Activated CD4-positive, alpha-beta T cell treated with anti-CD3 and anti-CD28 coated beads, Interleukin-2, Interleukin-4, amounts not matched to agents 100 ng/mL and 50 ng/mL, durations not matched to agents 16 hours and 8 hours (primary cell): ENCODE measurements at places on chromosomes 2 and 18.

- DNase-seq = no peak
Measured at GRCh38 chr18:67518566-67518965, 2.0 kb upstream of the DSEL start.

DNA sequence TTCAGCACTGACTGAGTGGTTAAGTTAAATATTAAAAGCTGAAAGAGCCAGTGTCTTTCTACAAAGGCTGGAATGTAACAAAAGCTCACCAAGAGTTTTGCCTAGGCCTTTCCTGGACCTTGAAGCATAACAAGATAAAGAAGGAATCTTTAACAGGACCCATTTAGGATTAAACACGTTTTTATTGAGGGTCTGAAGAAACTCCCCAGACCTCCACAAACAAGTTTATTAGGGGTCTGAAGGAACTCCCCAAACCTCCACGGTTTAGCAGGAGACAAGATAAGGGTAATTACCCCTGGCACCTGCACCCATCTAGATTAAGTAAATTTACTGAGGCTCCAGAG lies 104.0 kb downstream of the ACAA2 start:
- no peak for DNase-seq

- DNase-seq = no peak
Measured at GRCh38 chr2:164450278-164450677, 171.0 kb downstream of the GRB14 start.

GRCh38 chr2:129458006-129458405 lies 521.5 kb upstream of the RAB6C start:
- no peak for DNase-seq

- no peak for DNase-seq
Measured at GRCh38 chr2:56128235-56128634, 55.6 kb upstream of the CCDC85A start.

DNA sequence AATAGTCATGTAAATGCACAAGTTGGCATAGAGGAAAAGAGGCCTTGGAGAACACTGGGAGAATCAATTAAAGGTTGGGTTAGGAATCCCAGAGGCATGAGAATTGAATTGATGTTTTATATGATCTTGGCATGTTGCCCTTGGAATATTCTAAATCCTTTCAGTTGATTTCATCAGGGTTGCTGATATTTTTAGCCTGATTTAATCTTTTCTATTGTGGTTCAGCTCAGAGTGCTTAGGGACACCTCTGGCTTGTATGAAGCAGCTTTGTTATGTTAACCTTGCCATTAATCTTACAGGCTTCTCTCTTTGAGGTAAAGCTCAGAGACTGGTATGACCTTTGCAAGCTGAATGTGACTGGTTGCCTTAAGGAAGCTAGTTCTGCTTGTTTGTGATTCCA lies 64.4 kb upstream of the LYPD6B start:
- DNase-seq = no peak

GRCh38 chr2:84495539-84496146 lies 20.7 kb upstream of the DNAH6 start:
- DNase-seq = peak; percentile 64

- DNase-seq = peak; percentile 58
Measured at GRCh38 chr18:62183578-62184195, 3.2 kb downstream of the PIGN start.

- no peak for DNase-seq
Measured at GRCh38 chr2:85231952-85232351, 95.8 kb downstream of the TGOLN2 start.

DNA sequence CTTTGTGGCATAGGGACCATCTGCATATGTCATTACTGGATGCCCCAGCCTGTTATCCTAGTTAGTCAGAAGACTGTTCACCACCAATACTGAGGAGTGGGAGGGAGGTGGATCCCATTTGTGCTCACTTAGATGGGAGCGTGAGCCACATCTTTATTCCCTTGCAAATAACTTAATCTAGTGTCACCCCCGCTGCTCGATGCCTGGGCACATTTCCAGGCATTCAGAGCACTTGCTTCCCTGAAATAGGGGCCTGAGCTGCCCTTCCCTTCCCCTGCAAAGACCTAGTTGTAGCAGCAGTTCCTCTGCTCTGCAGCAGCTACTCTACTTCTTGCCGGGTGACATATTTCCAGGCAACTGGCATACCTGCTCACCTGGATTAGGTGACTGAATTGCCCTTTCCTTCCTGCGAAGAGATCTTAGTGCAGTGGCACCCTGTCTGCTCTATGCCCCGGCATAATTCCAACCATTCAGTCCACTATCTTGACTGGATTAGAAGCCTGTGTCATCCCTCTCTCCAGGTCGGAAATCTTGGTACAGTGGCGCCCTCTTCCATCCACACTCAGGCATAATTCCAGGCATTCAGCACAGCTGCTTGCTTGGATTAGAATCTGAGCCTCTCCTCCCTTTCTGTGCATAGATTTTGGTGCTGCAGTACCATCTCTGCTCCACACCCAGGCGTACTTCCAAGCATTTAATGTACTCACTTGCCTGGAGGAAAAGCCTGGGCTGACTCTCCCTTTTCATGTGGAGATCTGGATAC lies 1389.1 kb upstream of the TMEFF2 start:
- DNase-seq = no peak

GRCh38 chr2:15682354-15682753 lies 90.7 kb downstream of the DDX1 start:
- DNase-seq = no peak

DNA sequence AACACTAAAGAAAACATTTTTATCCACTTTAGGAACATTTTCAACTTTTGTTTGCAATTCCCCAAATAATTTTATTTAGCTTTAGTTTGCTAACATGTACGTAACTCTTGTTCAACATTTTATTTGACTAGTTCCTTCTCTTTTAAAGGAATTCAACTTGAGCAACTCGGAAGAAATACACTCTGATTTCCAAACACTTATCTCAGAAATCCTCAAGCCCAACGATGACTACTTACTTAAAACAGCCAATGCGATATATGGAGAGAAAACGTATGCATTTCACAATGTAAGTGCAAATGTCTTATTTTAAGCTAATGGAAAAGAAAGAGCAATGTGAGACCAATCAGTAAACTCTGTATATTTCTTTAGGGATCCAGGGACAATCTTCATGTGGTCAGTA lies 10.1 kb downstream of the SERPINB10 start:
- DNase-seq = no peak

DNA sequence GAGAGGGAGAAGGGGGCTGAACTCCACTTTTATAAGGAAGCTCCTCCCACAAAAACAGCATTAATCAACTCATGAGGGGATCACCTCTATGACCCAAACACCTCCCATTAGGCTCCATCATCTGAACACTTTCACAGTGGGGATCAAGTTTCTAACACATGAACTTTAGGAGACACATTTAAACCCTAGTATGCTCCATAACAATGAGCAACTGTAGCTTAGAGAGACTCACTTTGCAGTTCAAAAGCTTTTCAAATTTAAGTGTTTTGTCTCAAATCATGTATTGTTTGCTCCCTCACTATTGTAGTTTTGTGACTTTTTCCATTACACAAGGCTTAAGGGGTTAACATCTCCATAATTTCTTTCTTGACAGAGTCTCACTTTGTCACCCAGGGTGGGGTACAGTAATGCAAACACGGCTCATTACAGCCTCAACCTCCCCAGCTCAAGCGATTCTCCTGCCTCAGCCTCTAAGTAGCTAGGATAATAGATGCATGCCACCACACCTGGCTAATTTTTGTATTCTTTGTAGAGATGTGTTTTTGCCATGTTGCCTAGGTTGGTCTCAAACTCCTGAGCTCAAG lies 352.7 kb upstream of the CDH20 start:
- DNase-seq = no peak

- DNase-seq = peak; percentile 41
Measured at GRCh38 chr2:207046724-207047123, 107.4 kb downstream of the CPO start.

DNA sequence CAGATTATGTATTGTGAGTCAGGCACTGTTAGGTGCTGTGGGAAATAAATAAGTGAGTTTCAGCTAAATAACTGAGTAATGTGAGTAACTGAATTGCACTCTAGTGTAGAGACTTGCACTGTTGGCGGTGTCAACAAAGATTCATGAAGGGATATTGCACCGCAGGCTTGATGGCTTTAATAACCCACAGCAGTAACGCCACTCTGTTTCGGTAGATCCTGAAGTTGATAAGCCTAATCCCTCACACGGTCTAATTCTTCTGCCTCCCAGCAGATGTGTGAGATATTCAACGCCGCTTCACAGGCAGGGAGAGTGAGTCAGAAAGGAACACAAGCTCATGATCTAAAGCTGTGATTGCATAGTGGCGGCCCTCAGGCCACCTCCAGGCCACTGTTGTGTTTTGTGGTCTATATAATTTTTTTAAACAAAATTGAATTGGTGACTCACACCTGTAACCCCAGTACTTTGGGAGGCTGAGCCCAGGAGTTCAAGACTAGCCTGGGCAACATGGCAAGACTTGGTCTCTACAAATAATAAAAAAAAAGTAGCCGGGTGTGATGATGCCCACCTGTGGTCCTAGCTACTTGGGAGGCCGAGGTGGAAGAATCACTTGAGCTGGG lies 94.3 kb downstream of the LIPG start:
- DNase-seq = peak; percentile 20

GRCh38 chr18:23088310-23088709 lies 47.0 kb upstream of the CABLES1 start:
- DNase-seq = no peak

DNA sequence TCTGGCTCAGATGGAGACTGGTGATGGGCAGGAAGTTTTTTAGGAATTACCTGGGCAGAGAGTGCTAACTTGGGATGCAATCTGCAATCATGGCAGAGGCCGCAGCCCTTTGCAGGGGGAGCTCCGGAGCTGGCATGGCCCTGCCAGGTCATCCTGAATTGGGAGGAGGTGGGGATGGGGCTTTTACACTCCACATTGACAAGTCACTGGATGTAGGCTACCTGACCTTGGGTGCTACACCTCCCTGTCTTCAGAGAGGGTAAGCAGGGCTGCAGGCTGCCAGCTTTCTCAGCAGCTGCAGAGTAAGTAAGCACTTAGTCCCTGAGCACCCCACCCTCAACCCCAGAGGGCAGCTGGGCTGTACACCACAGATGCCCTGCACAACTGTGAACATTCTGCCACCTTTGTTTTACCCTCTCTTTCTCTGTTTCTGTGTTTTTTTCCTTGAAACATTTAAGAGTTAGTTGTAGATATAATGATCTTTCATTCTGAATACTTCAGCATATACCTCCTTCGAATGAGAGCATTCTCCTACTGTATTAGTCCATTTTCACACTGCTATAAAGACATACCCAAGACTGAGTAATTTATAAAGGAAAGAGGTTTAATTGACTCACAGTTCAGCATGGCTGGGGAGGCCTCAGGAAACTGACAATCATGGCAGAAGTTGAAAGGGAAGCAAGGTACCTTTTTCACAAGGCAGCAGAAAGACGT lies 6.8 kb upstream of the HS1BP3 start:
- no peak for DNase-seq

GRCh38 chr2:47034973-47035609 lies 119.5 kb upstream of the MCFD2 start:
- no peak for DNase-seq

DNA sequence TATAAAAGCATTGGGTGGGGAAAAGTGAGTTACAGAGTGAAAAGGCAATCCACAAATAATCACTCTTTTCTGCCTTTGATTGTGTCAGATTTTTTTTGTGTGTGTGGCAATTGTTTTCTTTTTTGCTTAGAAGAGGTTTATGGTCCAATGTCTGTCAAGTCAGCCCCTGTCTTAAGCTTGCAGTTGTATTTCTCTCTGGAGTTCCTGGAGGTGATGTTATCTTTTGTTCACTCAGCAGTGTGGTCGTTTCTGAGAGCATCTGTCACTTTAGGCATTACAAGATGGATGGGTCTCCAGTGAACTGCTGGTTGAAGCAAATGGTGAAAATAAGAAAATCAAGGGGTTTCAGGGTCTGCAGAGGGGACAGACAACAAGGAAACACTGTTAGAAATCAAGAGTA lies 121.3 kb downstream of the GREB1L start:
- DNase-seq = no peak
